ENCODE measurements at places on chromosomes 4 and X. TPM values are rescaled to one million over a fixed set of nuclear protein-coding genes. Genes with fewer than 3 reads are reported as not detected.

The IL1RAPL2 gene
- total RNA-seq: not detected

The AWAT2 gene
- not detected for total RNA-seq

The VSIG4 gene
- total RNA-seq: not detected

The CYBB gene
- total RNA-seq: not detected

The RTL3 gene
- not detected for total RNA-seq

The PDE6B gene
- not detected for total RNA-seq

The SMIM31 gene
- total RNA-seq: not detected

The PPP4R3C gene
- not detected for total RNA-seq

The TCEANC gene
- total RNA-seq: 2.3 TPM

DNA sequence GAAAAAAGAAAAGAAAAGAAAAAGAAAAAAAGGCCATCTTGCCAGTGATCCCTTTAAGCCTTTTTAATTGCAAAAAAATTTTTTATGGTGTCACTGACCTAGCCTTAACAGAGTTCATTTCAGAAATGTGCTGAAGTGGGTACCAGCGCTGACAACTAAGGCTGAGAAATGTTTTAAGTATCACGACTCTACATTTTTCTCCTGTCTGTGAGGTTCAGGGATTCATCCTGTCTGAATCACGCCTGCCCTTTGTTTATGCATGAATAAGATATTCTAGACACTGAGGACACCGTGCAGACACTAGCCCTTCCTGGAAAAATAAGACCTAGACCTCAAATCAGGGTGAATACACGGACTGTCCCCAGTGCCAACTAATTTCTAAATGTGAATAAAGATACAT lies 154.4 kb upstream of the NOCT start:
- DNase-seq: no peak

GRCh38 chrX:51456814-51457213 lies 39.6 kb downstream of the NUDT11 start:
- DNase-seq: peak; percentile 37

GRCh38 chrX:118780509-118780908 lies 43.1 kb upstream of the ZCCHC12 start:
- DNase-seq: no peak

- DNase-seq: peak; percentile 26
Measured at GRCh38 chrX:133794126-133794525, 191.3 kb downstream of the GPC3 start.

DNA sequence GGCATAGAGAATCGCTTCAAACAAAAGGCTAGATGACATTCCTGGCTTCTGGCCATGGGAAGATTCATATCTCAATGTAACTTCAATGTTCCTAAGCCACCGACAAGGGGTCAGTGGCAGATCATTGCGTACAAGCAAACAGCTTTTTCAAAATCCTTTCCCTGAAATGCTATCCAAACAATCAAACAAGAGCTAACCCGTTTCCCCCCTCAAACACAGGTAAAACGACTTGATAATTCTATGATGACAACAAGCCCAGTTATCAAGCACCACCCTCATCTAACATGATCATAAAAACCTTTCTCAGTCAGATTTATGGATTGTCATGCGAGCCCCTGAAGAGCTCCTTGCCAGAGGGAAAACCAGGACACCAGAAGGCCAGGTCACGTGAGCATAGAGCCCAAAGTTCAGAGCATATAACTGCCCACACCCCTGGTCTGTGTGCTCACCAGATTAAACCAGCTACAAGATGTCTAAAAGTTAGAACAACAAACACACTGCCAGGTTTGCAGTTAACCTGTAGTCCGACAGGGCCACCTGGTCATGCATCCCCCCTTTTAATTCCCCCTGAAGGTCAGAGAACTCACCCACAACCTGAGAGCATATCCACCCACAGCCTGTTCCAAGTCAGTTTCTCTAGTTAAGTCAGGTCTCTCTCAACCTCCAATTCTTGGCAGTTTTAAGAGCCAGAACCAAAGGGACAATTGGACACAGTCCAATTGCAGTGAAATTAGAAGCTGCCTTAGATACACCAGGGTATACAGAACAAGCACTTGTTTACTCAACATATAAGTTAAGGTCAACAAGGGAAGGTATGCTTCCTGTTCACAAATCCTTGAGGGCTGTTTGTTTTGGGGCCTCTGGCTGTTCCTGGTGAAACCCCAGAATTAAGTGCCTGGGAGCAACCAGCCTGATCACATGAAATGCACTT lies 248.1 kb upstream of the PPARGC1A start:
- no peak for DNase-seq

- DNase-seq: peak; percentile 44
Measured at GRCh38 chr4:27084685-27085361, 224.2 kb downstream of the STIM2 start.

DNA sequence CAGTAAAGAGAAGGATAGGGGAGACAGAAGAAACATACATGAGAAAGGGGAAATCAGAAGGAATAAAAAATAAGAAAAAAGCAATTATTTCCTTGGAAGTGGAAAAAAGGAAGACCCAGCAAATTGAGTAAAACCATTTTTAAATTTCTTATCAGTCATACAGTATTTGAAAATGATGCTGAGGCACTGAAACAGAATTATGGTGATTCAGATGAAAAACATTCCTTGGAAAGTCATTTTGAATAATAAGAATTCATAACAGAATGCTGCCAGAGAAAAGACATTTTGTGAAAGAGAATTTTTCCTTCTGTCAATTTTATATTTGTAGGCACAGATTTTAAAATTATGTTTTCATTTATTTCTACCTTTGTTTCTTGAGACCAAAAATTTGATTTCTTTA lies 895.5 kb upstream of the EPHA5 start:
- DNase-seq: no peak

- no peak for DNase-seq
Measured at GRCh38 chr4:81468678-81469077, 3.0 kb downstream of the RASGEF1B start.

GRCh38 chr4:185710487-185710995 lies 101.5 kb downstream of the SORBS2 start:
- no peak for DNase-seq

GRCh38 chr4:3725936-3726870 lies 40.0 kb upstream of the ADRA2C start:
- no peak for DNase-seq

DNA sequence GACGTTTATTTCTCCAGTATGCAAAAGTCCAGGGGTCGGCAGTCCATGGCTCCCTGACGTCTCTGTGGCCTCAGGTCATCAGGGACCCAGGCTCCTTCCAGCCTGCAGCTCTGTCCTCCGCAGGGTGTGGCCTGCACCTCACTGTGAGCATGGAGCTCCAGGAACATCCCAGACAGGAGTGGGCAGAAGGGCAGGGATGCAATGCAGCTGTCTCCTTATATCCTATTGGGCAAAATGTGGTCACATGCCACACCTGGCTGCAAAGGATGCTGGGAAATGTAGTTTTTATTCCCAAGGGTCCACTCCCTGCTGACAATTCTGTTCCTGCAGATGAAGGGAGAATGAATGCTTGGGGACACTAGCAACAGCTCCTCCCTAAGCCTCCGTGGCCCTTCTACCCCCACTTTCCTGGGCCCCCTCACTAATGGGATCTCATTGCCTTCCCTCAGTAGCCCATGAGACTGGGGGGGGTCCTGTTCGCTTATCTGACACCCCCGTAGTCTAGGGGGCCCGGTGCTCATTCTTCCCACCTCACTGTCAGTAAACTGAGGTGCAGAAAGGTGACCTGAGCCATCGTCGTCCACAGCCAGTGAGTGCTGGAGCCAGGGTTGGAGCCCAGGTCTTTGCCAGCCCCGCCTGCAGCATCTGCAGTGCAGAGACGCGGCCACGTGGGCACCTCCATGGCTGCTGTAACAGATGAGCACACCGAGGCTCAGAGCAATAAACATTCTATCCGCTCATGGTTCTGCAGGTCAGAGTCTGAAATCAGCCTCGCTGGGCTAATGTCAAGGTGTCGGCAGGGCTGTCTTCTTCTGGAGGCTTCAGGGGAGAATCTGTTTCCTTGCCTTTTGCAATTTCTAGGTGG lies 5.9 kb upstream of the GRPEL1 start:
- peak; percentile 64 for DNase-seq

- peak; percentile 26 for DNase-seq
Measured at GRCh38 chr4:10746371-10747171, 62.0 kb upstream of the CLNK start.

DNA sequence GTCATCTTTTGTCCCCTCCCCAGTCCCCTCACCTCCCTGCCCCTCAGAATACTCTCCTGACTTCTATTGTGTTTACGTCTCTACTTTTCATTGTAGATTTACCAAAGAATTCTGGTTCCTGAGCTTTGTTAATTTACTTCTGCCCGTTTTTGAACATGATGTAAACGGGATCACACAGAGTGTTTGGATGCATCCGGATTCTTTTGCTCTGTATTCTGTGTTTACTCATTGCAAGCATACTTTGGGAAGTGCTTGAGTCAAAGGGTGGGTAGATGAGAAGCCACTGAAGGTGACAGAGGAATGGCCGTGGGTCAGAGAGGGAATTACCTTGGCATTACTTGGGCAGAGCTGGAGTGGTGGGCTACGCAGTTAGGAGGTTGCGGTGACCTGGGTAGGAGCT lies 18.0 kb downstream of the CLCN4 start:
- no peak for DNase-seq

DNA sequence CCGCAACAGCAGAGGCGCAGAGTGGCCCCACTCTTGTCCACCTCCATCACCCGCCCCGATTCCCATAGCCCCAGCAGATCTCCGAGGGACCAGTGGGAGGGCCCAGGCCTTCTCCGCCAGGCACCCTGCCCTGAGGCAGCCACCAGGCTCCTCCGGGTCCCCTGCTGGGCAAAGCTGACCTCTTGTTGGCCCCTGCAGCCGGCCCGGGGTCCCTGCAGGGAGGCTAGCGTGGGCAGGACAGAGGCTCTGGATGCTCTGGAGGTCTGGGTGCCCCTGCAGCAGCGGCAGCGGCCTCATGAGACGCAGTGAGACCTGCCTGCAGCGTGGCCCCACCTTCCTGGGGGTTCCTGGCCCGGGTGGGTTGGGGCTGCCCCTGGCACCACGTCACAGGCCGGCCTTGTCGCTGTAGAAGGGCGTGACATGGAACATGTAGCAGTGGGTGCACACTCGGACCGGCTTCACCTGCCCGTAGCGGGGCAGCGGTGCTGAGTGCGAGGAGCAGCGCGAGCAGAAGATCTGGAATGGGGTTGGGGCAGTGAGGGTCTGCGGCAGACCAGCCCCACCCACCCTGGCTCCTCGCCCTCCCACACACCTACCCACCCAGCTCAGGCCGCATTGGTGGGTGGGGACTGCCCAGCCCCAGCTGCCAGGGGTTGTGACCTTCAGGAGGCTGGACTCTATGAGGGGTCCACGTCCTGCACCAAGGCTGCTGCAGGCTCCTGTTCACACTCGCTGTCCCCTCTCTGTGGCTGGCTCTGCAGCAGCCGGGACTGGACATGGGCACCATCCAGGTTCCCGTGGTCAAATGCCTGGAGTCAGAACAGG lies 8.6 kb upstream of the MXD4 start:
- DNase-seq: no peak

GRCh38 chr4:80266253-80266901 lies at the start of gene FGF5:
TSS of gene FGF5 (plus strand) at chr4:80266664. CDS start at chr4:80266825, 161 bp downstream.
- peak; percentile 96 for DNase-seq

GRCh38 chr4:1864076-1865008 lies 6.9 kb upstream of the NSD2 start:
- DNase-seq: no peak

GRCh38 chr4:163256680-163257343 lies 75.6 kb downstream of the NPY1R start:
- DNase-seq: no peak

GRCh38 chrX:153029162-153029561 lies 27.1 kb upstream of the PNMA3 start:
- DNase-seq: no peak

DNA sequence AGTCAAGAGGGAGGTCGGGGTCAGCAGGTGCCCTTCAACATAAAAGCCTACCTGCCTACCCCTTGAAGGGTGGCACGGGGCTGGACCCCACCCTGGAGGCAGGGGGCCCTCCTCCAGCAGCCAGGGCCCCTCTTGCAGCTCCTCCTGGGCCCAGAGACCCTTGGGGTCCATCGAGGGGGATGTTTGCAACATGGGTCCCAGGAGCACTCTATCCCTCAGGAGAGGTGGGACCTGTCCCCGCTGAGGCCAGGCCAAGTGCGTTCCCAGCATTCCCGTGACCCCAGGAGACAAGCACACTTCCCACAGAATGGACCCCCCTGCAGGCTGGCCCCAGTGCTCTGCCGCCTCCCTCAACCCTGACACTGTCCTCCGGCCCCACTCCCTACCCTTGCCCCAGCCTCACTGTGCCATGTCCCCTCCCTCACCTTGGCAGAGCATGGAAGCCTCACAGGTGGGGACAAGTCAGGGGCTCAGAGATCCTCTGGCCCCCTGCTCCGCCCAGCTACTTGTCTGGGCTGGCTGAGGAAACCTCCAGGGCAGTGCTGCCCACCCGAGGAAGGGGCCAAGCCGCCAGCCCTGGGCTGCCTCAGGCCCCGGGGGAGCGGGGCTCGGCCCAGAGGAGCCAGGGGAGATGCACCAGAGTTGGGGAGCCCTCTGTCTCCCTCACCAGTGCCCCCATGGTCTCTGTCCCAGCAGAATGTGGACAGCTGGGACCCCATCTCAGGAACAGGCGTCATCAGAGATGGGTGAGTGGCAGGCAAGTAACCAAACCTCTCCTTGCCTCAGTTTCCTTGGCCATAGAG lies 2.2 kb downstream of the MXD4 start:
- no peak for DNase-seq

Measured in G401 (cell line).